Transverse colon (tissue), 4 donors: ENCODE measurements at places on chromosomes 13 and 19. TPM values are rescaled to one million over a fixed set of nuclear protein-coding genes. Genes with fewer than 3 reads are reported as not detected.

Gene BCAM
- total RNA-seq: 95.1 TPM

Gene OR7D2
- total RNA-seq: not detected

Gene NLRP5
- not detected for total RNA-seq

DNA sequence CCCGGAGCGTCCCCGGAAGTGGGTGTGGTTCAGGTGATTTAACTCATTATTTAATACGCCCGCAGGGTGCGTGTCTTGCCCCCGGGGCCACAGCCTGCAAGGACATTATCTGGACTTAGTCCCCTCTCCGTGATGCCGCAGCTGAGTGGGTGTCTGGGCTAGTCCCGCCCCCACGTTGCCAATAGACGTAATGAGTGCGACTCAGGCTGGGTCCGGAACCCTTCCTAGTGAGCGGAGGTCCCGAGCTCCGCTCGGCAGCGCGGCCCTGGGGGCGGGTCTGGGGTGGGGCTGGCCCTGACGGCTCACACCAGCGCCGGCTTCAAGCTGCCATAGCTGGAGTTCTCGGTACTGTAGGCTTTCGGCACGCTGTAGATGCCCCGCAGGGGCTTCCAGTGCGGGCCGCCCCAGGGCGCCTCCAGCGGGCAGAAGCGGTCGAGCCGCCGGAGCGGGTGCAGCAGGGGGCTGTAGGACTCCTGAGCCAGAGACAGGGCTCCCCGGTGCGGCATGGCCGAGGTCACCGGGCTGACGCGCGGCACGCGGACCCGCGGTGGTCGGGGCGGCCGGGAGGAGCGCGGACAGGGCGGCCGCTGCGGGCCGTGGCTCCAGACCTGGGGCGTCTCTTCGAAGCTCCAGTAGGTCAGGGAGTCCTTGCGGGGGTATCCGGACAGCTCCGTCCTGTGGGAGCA, 918 bp upstream of the LHB start:
- peaks cover 25% of the 10 kb centered on the region for H3K4me1 ChIP-seq
- peaks cover 40% of the 10 kb centered on the region for H3K27me3 ChIP-seq
- H3K36me3 ChIP-seq: no peaks in the 10 kb centered on the region
- DNase-seq: peak; percentile 49
- peak overlapping the region; percentile 21 for H3K27ac ChIP-seq

- no peak overlapping the region for H3K4me3 ChIP-seq
- H3K4me1 ChIP-seq: no peaks in the 10 kb centered on the region
- H3K27ac ChIP-seq: no peak overlapping the region
- H3K36me3 ChIP-seq: peaks cover 3% of the 10 kb centered on the region
Measured at GRCh38 chr13:75811841-75812240, 175.7 kb downstream of the LMO7 start.

- DNase-seq: no peak
- no peaks in the 10 kb centered on the region for H3K27me3 ChIP-seq
- H3K4me3 ChIP-seq: no peak overlapping the region
- peaks cover 10% of the 10 kb centered on the region for H3K4me1 ChIP-seq
- no peak overlapping the region for H3K27ac ChIP-seq
- no peaks in the 10 kb centered on the region for H3K36me3 ChIP-seq
Measured at GRCh38 chr19:6731822-6732221, 5.6 kb downstream of the GPR108 start.

DNA sequence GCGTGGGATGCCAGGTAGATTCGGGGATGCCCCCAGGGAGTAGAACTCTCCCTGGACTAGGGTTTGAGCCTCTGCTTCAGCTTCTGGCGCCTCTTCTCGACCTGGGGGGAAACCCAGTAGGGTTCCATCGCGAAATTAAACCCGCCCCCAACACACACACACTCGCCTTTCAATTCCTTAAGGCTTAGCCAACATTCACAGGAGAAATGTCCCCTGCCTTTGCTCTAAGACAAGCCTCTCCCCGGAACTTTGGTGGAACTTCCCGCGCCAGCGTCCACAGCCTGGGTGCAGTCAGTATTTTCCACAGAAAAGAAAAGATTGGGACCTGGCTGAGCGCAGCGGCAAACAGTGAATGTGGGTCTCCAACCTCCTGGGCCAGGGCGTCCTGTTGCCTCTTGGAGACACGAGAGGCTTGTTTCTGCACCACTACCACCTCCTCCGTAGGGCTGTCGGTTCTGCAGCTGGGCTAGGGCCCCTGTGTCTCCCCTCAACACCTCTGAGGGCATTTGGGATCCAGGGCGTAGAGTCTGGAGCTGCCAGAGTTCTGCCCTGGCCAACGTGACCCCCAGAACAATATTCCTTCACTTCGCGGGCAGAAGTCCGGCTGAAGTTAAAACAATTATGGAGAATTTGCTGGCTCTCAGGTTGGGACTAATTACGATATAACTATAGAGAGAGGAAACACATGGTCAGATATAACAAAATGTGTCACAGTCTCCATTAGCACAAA, 3.2 kb downstream of the PDX1 start:
- H3K27me3 ChIP-seq: peaks cover 100% of the 10 kb centered on the region
- H3K4me1 ChIP-seq: peaks cover 33% of the 10 kb centered on the region
- H3K4me3 ChIP-seq: no peak overlapping the region
- no peak for DNase-seq
- H3K27ac ChIP-seq: no peak overlapping the region

Gene ZNF571
- 3.1 TPM for total RNA-seq

DNA sequence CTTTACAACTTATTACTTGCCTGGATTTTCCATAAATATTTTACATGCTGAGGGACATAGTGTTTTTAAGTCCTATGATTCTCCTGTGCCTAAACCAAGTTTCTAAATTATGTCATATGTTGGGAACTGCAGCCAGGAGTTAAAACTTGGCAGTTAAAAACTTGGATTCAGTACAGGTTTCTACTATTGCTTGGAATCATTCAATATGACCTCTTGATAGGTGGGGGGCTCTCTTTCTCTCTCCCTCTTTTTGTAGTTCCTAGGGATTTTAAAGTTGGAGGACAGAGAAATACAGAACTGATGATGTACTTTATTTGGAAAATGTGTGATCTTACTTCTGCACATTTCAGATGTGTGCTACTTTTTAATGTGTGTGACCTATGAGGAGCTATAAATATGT, 4.7 kb downstream of the CSNK1A1L start:
- H3K27me3 ChIP-seq: no peaks in the 10 kb centered on the region
- DNase-seq: no peak
- no peaks in the 10 kb centered on the region for H3K36me3 ChIP-seq
- no peak overlapping the region for H3K4me3 ChIP-seq
- H3K27ac ChIP-seq: no peak overlapping the region
